Left ventricle myocardium inferior (tissue), 1 donor: ENCODE measurements at places on chromosomes 6 and 20. TPM values are rescaled to one million over a fixed set of nuclear protein-coding genes. Genes with fewer than 3 reads are reported as not detected.

Gene ZNF311
- total RNA-seq, result 0.36 TPM

Gene PI16
- total RNA-seq, result 25.9 TPM

Gene NCOA5
- 16.5 TPM for total RNA-seq

Gene KIFC1
- total RNA-seq, result 0.49 TPM

Gene GNRH2
- not detected for total RNA-seq

Gene TSPO2
- total RNA-seq, result not detected

Gene MDFI
- 0.77 TPM for total RNA-seq

Gene PAK5
- total RNA-seq, result not detected

Gene TRMT6
- 7.2 TPM for total RNA-seq

Gene FAM135A
- 14.5 TPM for total RNA-seq

Gene PTCHD4
- total RNA-seq, result 1.0 TPM

Gene HTR1E
- not detected for total RNA-seq

Gene SCP2D1
- total RNA-seq, result not detected

Gene MARCKS
- total RNA-seq, result 21.0 TPM

Gene ZSWIM3
- 2.0 TPM for total RNA-seq

Gene NR2E1
- total RNA-seq, result not detected

Gene TEAD3
- 28.0 TPM for total RNA-seq

Gene FLOT1
- total RNA-seq, result 223 TPM

Gene PCK1
- 0.25 TPM for total RNA-seq

Gene ACTL10
- 0.22 TPM for total RNA-seq

Gene TMEM151B
- not detected for total RNA-seq

Gene DDX43
- total RNA-seq, result 0.41 TPM

Gene PNLDC1
- total RNA-seq, result 0.33 TPM
